ENCODE measurements at places on chromosomes 5 and 9.

DNA sequence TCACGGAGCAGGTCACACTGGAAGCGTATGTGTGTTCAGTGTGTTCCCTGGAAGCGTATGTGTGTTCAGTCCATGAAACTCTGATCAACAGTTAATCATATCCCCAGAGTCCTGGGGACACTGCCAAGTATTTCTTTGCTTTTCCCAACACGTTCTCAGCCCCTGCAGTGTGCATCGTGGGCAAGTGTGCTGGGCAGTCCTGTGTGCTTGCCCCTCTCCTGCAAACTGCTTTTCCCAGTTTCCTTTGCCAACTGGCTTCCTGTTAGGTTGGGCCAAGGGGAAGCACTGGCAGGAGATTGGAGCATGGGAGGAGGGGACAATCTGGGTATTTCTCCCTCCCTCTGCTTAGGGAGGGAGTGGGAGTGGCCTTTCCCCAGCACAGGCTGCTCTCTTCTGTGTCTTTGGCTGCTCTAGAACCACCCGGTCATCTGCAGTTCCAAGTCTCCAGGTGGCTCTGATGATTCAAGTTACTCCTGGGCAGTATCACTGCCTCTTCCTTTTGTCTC, 36.8 kb upstream of the NEK6 start:
- peak; percentile 40 for DNase-seq

- no peak for DNase-seq
These were observed 149.3 kb downstream of the FBXO4 start for GRCh38 chr5:42074353-42074752.

- no peak for DNase-seq
These were observed 47.4 kb downstream of the ATPSCKMT start for GRCh38 chr5:10202089-10202910.

DNA sequence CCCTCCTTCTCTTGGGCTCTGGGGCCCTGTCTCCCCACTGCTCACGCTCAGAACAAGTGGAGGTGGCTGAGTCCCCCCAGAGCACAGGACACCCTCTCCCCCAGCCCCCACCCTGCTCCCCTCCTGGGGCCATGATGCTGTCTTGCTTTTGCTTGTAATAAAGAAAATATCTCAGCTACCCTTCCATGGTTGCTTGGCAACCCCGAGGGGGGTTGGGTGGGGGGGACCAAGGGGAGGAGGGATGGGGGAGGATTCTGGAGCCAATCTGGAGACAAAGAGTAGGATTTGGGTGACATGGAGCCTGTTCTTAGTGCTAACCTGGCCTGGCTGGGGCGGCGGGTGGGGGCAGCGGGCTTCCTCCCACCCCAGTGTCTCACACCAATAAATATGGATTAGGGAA, 16.1 kb upstream of the CERCAM start:
- DNase-seq, result no peak

DNA sequence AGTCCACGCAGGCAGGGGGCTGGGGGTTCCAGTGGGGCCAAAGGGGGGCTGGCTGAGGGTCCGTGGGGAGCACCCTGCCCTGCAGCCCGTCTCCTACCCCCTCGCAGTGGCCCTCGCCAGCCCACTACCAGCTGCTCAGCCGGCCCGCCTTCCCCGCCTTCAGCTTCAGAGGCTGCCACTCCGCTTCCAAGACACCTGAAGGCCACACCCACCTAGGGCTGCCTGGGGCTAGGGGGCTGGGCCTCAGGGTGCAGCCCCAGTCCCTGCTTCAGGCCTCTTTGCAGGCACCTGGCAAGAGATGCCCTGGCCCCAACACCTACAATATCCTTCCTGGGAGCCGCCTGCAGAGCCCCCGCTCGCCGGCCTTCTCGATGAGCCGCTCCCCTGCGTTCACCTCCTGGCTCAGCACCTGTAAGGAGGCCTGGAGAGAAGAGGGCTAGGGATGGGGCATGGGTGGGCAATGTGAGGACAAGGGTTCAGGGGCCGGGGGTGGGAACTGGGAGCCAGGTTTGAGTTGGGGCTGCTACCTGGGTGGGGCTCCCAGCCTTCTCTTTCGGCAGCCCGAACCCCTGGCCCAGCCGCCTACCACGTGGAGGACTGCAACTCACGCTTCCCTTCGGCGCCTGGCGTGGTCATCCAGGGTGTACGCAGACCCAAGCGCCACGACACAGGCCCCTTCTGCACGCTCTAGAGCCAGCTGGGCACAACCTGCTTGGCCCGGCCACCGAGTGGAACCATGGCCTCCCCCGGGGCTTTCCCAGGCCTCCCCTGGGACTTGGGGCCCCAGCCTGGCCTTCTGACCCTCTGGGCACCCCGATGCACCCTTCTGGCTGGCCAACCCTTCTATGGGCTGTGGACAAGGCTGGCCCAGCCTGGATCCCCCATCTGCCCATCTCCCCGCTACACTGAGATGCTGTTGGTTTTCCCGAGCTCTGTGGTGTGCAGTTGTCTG, 1.7 kb downstream of the STPG3 start:
- no peak for DNase-seq

DNA sequence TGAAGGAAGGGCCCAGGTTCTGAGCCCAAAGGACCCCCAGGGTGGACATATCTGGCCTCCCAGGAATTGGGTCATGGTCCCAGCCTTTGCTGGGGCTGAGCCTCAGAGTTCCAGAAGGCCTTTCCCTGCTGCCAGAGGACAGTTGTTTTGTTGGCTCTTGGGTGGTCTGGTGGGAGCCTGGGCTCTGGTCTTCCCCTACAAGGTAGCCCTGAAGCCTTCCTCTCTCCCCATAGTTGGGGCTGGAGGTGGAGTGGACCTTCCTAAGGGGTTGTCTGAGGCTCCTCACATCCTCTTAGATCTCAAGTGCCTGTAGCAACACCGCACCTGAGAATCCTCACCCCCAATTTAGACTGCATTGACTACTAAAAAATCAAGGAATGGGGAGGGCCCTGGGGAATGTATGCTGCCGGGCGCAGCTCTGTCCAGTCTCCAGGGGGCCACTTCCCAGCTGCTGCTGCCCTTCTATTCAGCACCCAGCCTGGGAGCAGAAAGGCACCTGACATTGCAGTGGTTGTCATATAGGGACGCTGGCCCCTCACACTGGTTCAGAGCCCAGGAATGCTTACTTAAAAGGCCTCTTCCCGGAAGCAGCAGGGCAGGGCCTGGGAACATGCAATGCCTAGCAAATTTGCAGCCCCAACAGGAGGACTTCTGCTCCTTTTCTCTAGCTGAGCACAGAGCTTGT, 66.4 kb downstream of the IL31RA start:
- no peak for DNase-seq

DNA sequence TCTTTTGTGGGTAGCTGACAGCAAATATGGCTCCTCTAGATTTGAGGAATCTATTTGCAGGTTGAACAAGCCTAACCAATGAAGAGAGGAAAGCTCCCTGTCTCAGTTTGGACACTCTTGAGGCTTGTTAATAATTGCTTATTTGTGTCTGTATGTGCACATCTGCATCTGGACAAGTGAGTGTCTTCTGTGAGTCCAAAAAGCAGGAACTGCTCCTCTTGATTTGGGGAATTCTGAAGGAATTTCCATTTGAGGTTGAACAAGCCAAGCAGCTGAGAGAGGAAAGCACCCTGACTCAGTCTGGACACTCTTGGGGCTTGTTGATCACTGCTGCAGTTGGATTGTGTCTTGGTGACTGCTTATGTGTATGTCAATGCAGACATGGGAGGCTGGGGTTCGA, 211.6 kb downstream of the DTWD2 start:
- DNase-seq, result peak; percentile 6

DNA sequence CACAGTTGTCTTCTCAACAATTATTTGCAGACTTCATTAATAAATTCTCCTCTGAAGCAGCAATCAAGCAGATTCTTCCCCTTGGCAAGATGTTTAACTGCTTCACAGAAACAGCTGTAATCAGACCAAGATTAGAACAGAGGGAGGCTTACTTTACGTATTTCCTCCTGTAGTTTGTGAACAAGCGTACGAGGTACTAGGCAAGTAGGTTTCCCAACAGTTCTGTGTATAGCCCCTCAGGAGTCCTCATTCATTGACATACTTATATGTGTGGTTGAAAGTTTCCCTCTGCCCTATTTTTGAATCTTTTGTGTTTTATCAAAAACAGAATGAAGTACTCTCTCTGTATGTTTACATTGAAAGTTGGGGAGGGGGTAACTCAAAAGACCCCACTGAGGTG, 128.0 kb downstream of the SPATA31D1 start:
- DNase-seq, result no peak

- peak; percentile 43 for DNase-seq
These were observed 16.8 kb downstream of the GNAQ start for GRCh38 chr9:78014776-78015175.

DNA sequence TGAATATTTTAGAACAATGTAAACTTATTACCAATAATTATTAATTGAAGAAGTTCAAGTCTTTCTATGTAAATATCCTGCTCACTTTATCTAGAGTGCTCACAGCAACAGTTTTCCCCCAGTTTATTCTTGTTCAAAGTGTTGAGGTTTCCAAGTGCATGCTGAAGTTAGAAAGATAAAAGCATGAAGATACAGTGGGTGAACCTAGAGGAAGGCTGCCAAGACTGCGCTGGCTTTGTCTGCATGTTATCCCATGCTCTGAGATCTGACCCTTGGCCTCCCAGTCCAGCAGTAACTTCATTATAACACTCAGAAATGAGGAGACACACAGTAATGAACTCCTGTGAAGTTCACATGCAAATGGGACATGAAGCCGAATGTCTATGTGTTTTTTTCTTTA, 76.0 kb upstream of the PIP5K1B start:
- no peak for DNase-seq

GRCh38 chr9:97220894-97221477, 86.5 kb upstream of the CCDC180 start:
- no peak for DNase-seq

Data from inflammatory macrophage treated with lipopolysaccharide for 4 hours (primary cell).